ENCODE measurements at places on chromosomes 4 and X.

- no peak for DNase-seq
These were observed 9.8 kb downstream of the SRP72 start for GRCh38 chr4:56477192-56477702.

GRCh38 chr4:152747444-152747843 is 32.1 kb downstream of the TIGD4 start:
- DNase-seq = no peak

- DNase-seq = no peak
These were observed 174.0 kb downstream of the GLUD2 start for GRCh38 chrX:121221322-121221977.

DNA sequence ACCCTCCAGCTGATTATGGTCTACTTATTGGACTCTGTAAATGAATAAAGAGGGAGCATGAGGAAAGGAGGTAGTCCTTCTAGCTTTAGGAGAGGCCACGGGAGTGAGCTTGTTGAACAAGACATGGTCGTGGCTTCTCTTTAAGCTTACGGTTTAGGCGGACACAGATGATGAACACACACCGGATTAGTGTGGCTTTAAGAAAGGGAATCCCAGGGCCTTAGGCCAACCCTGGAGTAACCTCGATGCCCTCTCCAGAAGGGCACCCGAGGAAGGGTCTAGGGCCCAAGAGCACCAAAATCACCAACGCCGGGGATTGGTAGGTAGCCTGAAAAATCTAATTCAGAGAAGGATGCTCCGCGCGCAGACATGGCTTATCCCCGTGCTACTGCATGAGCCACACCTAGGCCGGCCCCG is 39.4 kb downstream of the ERVMER34-1 start:
- DNase-seq = no peak

- DNase-seq = no peak
These were observed 7.5 kb downstream of the WDR1 start for GRCh38 chr4:10108818-10109783.

- DNase-seq = no peak
These were observed 21.0 kb downstream of the RBM47 start for GRCh38 chr4:40608628-40609027.

GRCh38 chrX:138929926-138930582 is 218.5 kb upstream of the FGF13 start:
- DNase-seq = no peak

- no peak for DNase-seq
These were observed 93.3 kb upstream of the MAML3 start for GRCh38 chr4:140247237-140247636.

GRCh38 chr4:154030746-154031145 is 241.9 kb upstream of the SFRP2 start:
- no peak for DNase-seq

GRCh38 chr4:29972121-29972520 is 748.0 kb upstream of the PCDH7 start:
- no peak for DNase-seq

GRCh38 chr4:183347566-183347965 is 25.3 kb upstream of the CLDN24 start:
- DNase-seq = no peak

- DNase-seq = no peak
These were observed 2.2 kb upstream of the CLDN2 start for GRCh38 chrX:106917830-106918500.

- DNase-seq = no peak
These were observed 23.0 kb downstream of the NAT8L start for GRCh38 chr4:2082118-2082517.

- no peak for DNase-seq
These were observed 1.1 kb upstream of the SLBP start for GRCh38 chr4:1713003-1713851.

- no peak for DNase-seq
These were observed 115.7 kb upstream of the MAP3K15 start for GRCh38 chrX:19630776-19631707.

- no peak for DNase-seq
These were observed 379.4 kb downstream of the ZNF674 start for GRCh38 chrX:46165866-46166265.

DNA sequence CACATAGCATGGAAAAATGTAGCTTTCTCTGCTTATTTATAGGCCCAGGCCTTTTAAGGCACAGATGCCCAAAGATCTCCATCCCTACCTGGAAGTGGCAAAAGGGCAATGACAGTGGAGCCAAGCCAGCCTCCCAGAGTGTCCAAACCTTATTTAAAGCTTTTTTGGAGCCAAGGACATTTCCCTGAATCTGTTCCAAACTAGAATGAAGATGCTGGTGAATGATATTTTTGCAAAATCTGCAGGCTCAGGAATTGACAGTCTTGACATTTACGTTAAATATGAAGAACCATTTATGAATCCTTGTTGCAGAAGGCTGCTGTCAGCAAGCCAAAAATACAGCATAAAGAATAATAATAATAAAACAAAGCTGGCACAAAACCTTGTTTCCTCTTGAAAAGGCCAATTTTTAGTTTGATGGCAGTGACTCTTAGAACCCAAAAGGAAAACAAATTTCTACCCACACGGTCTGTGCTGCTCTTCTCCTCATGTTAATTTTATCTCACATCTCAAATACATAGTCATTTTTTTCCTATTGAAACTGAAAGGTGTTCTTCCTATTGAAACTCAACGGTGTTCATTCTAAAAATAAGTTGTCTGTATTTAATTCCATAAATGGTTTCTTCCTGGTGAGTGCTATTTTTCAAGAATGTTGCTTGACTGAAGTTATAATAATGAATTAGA is 206.3 kb upstream of the TBL1X start:
- no peak for DNase-seq

GRCh38 chr4:164828955-164829354 is 48.0 kb upstream of the APELA start:
- DNase-seq = no peak

DNA sequence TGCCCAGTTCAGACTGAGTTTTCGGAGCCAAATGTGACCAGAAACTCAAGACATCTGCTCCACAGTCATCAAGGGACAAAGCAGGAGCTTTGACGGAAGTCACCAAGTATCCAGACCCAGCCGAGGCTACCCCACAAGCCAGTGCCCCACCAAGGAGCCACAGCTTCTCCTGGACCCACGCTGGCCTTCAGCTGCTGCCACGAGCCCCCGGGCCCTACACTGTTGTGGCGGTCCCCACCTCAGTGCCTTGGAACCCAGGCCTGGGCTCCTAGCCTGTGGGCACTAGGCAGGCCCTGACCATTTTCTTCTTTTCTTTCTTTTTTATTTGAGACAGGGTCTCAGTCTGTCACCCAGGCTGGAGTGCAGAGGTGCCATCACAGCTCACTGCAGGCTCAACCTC is 82.1 kb upstream of the NKX1-1 start:
- no peak for DNase-seq

- no peak for DNase-seq
These were observed 65.3 kb downstream of the CLNK start for GRCh38 chr4:10619220-10619619.

- no peak for DNase-seq
These were observed 512 bp upstream of the ANTXR2 start for GRCh38 chr4:80073473-80074008.

DNA sequence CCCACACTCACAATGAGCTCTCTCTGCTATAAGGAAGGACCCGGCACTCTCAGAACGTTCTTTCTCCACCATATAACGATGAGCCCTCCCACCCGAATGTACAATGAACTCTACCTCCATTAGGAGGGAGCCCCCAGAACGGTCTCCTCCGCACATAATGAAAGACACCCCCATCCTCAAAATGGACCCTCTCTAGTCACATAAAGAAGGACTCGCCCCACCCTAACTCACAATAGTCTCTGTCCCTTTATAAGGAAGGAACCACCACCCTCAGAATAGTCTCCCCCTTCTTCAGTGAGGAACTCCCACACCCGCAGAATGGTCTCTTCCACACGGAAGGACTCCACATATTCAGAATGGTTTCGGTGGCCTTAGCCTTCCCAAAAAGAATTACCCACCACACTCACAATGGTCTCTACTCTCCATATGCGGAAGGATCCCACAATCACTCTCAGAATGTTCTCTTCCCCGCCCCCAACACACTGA is 477 bp downstream of the SLC35A2 start:
- DNase-seq = no peak

DNA sequence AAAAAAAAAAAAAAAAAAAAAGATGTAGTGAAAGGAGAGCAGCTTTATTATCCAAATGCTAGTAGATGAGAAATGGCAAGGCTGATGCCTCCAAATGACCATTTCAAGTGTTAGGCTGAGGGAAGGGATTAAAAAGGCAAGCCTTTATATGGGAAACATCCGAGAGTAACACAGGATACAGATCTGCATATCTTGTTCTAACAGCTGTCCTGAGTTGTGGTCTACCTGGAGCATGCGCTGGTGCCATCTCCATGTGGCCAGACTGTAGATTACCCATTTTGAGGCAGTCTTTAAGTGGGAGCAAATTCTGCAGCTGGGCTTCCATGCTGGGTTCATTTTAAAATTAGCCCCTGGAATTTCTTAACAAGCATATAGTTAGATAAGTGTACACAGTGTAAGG is 26.0 kb upstream of the ELF2 start:
- DNase-seq = no peak

- DNase-seq = no peak
These were observed 11.2 kb upstream of the MED14 start for GRCh38 chrX:40746521-40746920.

DNA sequence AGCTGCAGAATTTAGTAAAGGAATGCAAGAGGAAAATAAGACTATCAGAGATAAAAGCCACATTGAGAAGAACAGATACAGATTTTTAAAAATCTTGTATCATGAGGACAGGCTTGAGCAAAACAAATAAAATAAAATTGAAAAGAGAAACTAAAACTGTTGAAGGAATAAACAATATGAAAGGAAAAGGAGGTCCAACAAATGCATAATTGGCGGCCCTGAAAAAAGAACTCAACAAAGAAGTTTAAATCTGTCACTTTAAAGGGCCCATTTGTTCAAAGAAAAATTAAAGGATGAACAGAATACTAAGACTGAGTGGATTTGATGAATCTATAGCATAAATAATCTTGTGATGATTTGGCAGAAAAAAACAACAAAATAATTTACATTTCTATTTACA is 36.5 kb downstream of the TMPRSS11B start:
- no peak for DNase-seq

DNA sequence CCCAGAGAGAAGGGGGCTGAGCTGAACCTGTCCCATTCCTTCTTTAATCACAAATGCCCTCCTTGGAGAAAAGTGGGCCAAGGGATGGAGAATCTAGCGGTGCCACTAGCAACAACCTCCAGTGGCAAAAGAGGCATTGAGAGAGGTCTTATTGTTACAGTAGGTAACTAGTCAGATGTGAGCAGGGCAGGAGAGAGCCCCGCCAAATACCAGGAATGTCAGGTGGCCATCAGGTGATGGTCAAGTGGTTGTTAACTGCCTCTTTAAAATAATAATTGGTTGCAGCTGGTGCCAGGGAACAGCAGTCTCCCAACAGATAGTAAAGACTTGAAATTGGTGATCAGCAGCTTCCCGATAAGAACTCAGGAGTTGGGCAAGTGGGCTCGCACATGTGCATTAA is 116.1 kb downstream of the EVC2 start:
- DNase-seq = no peak

DNA sequence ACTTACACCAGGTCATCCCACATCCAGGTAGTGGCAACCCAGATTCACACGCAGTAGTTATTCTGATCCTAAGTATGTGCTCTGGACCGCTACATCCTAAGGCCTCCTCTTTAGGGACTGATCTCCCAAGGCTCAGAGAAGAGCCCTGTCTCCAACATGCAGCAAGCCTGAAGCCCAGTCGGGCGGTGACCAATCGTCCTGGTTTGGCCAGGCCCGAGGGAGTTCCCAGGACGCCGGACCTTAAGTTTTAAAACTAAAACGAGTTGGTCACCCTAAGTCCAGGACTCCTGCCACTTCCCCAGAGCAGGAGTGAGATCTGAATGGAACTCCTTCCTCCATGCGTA is 385 bp downstream of the LYAR start:
- no peak for DNase-seq

DNA sequence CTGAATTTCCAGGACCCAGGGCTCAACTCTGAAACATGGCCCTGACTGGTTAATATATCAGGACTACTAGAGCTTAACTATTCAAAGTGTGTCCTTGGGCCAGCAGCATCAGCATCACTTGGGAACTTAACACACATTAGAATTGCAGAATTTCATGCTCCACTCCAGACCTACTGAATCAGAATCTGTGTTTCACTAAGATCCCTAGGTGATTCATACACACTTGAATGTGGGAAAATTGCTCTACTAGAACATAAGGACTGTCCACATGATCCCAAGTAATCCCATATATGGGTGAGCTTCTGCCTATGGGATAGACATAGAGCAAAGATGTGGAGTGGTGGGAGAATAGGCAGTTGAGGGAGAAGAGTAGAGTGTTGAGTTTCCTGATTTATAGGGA is 192.5 kb upstream of the CLNK start:
- DNase-seq = no peak

DNA sequence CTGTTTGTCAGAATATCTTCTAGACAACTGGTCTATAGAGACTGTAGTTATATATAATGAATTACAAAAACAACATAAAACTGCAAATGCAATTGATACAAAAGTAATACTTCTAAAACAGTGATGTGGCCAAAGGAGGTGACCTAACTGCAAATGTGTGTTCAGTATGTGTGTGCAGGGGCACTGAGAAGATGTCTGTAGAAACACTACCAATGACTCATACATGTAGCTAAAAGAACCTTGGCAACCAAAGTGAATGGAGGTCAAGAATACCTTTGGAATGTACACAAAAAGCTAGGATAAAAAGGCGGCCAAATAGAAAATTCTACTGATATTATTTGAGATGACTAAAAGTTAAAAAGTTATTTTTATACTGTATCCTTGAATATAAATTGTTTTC is 261.8 kb downstream of the CAMK2D start:
- DNase-seq = no peak

DNA sequence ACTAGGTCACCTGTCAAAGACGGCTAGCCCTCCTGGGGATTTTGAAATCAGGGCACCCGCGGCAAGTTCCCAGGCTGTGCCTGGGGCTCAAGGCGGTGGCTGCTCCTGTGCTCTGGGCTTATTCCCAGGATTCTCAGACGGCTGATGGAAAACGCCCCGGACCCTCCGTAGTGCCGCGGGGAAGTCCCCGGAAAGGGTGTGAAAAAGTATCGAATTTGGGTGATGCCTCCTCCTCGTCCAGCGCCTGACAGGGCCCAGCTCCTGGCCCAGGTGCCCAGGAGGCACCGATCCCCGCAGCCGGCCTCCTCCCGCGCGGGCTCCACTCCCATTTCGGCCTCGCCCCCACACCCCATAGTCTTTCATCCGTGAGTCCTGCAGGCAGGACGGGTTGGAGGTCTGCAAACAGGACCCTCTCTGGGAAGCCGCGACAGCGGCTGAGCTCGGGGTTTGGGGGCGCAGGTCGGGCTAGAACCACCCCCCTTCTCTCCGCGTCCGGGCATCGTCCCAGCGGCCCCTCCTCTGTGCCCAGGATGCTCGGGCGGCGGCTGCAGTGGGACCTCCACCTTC is 1.1 kb upstream of the NSG1 start:
- no peak for DNase-seq

DNA sequence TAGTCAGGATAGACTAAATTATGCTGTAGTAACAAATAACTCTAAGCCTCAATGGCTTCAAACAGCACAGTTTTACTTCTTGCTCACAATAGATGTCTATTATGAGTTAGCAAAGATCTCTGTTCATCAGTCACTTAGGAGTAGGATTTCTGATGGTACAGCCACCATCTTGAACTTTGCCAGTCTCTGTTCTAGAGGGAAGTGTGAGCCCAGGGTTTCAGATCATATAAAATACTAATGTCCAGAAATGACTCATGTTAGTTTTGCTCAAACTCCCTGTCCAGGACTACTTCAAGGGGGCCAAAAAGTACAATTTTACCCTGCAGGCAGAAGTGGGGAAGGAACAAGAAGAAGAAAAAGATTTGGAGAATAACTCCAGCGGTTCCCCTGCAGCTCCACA is 77.1 kb upstream of the LSM6 start:
- DNase-seq = no peak

Measured in activated CD8-positive, alpha-beta memory T cell treated with anti-CD3 and anti-CD28 coated beads for 48 hours (primary cell).